NCI-H460 (cell line): ENCODE measurements at places on chromosomes 11 and 22. TPM values are rescaled to one million over a fixed set of nuclear protein-coding genes. Genes with fewer than 3 reads are reported as not detected.

The KCTD14 gene
- total RNA-seq: 0.66 and 0.82 TPM in 2 replicates

The AIFM3 gene
- 0.98 and 1.4 TPM in 2 replicates for total RNA-seq

The APOA4 gene
- not detected in 2 replicates for total RNA-seq

The TBX10 gene
- not detected in 2 replicates for total RNA-seq
